ENCODE measurements at places on chromosomes 5 and 9.

GRCh38 chr9:38319496-38320173 is 72.9 kb upstream of the ALDH1B1 start:
- DNase-seq, result no peak

GRCh38 chr5:68534956-68535520 is 319.5 kb downstream of the PIK3R1 start:
- DNase-seq, result no peak

- DNase-seq, result no peak
Measured at GRCh38 chr5:92513067-92513466, 1068.0 kb downstream of the NR2F1-AS1 start.

GRCh38 chr5:20694121-20694520 is 706.1 kb upstream of the CDH18 start:
- no peak for DNase-seq

DNA sequence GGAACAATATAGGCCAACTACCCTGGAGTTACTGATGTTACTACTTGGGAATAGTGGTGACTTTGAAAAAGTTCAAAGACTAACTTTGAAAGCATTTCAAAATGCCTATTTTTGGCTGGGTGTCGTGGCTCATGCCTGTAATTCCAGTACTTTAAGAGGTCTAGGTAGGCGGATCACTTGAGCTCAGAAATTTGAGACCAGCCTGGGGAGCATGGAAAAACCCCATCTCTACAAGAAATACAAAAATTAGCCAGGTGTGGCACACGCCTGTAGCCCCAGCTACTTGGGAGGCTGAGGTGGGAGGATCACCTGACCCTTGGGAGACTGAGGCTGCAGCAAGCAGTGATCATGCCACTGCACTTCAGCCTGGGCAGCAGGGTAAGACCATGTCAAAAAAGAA is 105.3 kb downstream of the ARRDC3 start:
- DNase-seq, result no peak

GRCh38 chr5:106142116-106142515 is 1528.6 kb downstream of the EFNA5 start:
- DNase-seq, result no peak

DNA sequence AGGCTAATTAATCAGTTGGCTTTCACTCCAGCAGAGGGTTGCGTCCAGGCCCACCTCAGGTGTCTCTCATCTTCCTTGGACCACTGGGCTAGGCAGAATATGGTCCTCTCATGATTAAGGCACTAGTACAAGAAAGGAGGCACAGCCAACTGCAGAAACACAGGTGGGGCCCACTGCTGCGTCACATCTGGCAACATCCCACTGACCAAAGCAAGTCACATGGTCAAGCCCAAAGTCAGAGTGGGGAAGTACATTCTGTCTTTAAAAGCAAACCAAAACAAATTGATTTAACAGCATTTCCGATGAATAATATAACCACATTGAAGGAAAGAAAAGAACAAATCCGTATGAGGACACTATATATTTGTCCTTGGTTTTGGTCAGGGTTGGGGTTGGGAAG is 28.0 kb upstream of the UBTD2 start:
- DNase-seq, result no peak

DNA sequence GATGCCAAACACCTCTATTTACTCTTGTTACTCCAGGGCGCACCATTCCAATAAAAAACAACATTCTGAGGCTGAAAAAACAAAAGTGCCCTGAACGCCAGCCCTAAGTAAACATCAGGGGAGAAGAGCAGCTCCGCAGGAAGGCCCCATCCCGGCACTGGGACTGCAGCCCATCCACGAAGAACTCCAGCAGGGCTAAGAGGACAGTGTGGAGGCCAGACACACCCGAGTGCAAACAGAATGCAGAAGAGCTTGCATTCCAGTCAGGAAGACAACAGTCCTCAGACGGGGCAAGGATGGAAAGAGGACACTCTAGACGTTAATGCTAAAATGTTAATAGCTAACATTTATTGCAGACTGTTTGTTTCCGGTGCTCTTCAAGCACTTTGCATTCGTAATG is 33.0 kb downstream of the FAM240B start:
- no peak for DNase-seq

- no peak for DNase-seq
Measured at GRCh38 chr9:100401042-100401441, 25.9 kb upstream of the MSANTD3 start.

DNA sequence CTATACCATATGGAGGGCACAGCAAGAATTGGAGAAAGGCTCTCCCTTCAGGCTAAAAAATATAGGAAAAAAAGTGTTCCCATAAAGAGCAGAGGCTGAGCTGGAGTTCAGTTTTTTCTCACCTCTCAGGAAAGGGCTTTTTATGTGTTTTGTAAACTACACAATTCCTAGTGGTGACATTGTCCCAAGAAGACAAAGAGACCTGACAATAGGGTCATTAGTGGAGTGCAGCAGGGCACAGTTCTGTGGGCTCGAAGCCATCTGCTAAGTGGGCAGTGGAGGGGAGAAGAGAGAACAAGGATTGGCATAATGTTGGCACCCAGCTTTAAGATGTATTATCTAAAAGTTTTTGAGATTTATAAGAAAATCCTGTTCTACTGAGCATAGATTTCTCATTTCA is 162.5 kb downstream of the HCN1 start:
- DNase-seq, result no peak

DNA sequence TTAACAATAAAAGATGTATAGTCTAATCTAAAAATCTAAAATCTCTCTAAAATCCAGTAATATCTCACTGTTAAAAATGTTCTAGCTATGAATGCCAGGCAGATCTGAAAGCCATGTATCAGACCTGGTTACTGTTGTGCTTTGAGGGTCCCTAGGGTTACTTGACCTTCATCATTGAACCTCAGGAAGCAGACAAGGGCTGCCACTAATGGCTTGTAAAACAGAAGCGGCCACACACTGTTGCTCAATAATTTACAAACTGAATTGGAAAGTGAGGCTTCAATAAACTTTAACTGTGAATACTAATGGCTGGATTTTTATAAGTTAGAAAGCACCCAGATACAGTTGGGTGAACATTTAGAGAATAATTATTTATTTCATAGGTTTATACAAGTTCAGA is 198.0 kb upstream of the RPS23 start:
- no peak for DNase-seq

DNA sequence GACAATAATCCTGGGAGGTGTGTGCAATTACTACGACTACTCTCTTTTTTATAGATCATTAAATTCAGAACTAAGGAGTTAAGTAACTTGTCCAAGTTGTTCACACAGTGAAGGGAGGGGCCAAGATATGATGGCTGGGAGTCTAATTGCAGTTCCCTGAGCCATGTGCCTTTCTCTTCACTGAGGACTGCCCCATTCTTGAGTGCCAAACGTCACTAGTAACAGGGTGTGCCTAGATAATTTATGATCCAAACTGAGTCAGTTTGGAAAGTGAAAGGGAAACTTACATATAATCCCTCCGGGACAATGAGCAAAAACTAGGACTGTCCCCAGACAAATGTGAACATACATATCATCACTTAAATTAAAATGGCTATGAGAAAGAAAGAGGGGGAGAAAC is 20.2 kb downstream of the IL7R start:
- no peak for DNase-seq

DNA sequence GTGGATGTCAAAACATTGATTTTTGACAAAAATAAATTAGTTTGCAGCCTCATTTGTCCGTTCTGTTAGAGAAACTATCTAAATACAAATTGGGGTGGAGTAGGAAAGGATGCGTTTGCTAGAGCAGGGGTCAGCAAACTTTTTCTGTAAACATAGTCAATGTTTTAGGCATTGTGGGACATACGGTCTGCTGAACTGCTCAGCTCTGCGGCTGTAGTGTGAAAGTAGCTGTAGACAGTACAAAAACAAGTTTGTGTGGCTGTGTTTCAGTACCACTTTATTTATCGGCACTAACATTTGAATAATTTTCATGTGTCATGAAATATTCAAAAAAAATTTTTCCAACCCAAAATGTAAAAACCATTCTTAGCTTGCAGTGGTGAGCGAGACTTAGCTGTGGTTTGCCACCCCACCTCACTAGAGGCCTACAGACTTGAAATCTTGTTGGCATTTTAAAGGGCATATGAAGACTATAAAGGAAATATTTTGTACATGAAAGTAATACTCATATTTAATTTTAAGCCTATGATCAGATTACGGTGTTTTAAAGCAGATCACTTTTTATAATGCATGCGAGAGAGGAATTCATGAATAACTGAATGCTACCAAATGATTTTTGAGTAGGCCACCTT is 151.0 kb upstream of the PCA3 start:
- DNase-seq, result no peak

DNA sequence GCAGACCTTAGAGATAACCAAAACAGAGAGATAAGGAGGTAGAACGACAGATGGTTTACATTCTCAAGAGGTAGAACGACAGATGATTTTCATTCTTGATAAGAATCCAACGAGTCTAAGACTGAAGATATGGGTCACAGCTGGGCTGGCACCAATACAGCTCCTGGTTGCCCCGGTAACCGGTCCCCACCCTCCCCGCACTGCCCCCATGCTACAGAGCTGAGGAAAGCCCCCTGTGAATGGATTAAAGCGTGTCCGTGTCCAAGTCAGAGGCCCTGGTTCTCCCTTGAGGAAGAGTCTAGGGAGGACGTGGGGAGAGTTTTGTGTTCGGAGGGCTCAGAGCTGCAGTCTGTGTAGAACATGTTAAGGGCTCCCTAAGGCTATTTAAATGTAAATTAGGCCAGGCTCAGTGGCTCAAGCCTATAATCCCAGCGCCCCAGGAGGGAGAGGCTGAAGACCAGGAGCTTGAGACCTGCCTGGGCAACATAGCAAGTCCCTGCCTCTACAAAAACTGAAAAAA is 8.1 kb downstream of the IDNK start:
- DNase-seq, result no peak

GRCh38 chr9:113808391-113809358 is 67.4 kb upstream of the ZNF618 start:
- DNase-seq, result no peak

GRCh38 chr9:130824079-130824478 is 11.0 kb upstream of the ABL1 start:
- DNase-seq, result no peak
